ENCODE measurements at places on chromosomes 2 and 18.

DNA sequence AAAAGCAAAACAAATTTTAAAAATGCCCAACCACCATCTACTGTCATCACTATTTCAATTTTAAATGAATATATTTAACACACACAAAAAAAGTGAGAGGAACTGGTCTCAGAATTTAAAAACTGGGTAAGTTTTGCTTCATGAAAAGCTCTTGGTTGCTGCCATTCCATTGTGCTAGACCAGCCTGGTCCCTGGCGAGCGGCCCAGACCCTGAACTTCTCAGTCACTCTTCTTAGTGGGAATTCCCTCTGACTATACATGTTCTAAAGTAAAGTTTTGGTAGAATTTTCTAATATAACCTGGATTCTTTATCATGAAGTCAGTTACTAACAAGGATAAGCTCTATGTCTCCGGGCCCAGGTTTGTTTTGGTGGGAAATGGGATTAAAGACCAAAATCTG lies 34.8 kb upstream of the TMEM177 start:
- peak; percentile 75 for DNase-seq

- DNase-seq: peak; percentile 10
Observed at GRCh38 chr2:110796716-110797301, 64.4 kb downstream of the ACOXL start.

- peak; percentile 28 for DNase-seq
Observed at GRCh38 chr2:182280118-182280517, 146.7 kb downstream of the PDE1A start.

DNA sequence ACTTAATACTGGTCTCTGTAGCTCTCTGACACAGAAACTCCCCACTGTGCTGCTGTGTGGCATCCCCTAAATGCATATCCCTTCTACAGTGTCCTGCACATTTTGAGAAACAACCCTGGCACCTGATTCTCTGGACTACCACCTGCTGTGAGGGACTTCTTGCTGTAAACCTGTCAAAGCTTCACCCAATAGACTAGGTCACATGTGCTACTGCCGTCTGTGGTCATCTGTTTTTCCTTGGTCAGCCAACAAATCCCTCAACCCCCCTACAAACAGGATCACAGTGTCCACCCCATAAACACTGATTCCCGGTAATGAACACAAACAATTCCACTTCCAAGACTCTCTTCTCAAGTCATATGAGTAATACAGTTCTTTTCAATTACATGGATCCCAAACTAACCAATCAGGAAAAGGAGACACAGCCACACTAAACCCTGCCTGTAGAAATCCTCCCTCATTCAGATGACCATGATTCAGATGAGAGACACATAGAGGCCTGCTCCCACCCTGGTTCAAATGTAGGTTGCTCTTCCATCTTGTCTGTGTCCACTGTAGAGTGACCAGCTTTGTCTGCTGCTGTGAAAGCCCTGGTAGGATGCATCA lies 1157.4 kb downstream of the RPIA start:
- no peak for DNase-seq

DNA sequence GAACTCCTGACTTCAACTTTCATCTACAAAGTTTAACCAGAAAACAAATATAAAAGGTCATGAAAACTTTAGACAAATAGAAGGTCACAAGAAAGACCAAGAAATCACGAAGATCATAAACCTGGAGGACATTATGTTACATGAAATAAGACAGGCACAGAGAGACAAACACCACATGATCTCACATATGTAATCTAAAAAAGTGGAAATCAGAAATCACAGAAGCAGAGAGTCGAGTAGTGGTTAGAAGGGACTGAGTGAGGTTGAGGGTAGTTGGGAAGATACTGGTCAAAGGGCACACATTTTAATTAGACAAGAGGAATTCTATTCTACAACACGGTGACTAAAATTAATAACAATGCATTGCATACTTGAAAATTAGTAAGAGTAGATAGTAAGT lies 1.4 kb downstream of the GCFC2 start:
- DNase-seq: no peak

DNA sequence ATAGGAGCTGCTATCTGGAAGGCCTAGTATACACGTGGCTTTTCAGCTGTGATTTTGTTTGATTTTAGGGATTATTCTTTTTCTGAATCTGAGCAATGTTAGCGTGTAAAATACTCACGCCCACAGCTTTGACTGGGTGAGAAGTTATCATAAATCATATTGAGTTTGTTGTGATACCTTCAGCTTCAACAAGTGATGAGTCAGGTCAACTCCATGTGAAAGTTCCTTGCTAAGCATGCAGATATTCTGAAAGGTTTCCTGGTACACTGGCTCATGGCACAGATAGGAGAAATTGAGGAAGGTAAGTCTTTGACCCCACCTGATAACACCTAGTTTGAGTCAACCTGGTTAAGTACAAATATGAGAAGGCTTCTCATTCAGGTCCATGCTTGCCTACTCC lies at the start of gene GKN1:
Gene GKN1, plus strand, starts transcription at position 386 of the 400 bp plus-strand sequence. CDS start 42 bp downstream, outside the sequence.
- DNase-seq: peak; percentile 38

DNA sequence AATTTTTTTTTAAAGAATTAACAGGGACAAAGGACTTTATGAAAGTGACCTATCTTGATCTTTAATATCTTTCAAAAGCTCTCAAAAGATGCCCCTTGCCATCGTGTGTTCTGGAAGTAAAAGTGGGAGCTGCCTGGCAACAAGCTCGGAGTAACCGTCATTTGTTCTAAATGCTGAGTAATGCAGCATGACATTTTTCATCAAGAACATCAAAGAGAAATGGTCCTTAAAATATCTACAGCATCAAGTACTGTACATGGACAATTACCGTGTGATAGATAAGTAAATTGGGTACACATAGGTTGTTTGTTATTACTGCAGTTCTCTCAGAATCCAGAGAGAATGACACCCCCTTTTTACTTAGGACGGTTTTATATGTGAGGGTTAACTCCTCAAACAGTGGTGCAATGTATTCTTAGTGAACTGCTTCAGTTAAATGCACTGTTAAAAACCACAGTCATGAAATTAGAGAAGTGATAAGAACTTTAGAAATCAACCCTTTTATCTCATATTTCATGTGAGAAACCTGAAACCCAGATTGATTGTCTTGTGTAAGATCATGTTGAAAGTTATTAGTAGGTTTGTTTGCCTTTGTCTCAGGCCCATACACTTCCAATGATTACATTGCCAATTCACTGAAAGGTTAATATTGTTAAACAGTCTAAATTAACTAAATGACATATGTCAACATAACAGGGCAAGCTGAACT lies 90.6 kb upstream of the HNMT start:
- no peak for DNase-seq

- DNase-seq: no peak
Observed at GRCh38 chr2:10144771-10145518, 22.4 kb downstream of the RRM2 start.

GRCh38 chr2:149627111-149627801 lies 39.7 kb upstream of the MMADHC start:
- no peak for DNase-seq
